Hippocampal formation (tissue), 2 donors: ENCODE measurements at places on chromosomes 11 and 22.

DNA sequence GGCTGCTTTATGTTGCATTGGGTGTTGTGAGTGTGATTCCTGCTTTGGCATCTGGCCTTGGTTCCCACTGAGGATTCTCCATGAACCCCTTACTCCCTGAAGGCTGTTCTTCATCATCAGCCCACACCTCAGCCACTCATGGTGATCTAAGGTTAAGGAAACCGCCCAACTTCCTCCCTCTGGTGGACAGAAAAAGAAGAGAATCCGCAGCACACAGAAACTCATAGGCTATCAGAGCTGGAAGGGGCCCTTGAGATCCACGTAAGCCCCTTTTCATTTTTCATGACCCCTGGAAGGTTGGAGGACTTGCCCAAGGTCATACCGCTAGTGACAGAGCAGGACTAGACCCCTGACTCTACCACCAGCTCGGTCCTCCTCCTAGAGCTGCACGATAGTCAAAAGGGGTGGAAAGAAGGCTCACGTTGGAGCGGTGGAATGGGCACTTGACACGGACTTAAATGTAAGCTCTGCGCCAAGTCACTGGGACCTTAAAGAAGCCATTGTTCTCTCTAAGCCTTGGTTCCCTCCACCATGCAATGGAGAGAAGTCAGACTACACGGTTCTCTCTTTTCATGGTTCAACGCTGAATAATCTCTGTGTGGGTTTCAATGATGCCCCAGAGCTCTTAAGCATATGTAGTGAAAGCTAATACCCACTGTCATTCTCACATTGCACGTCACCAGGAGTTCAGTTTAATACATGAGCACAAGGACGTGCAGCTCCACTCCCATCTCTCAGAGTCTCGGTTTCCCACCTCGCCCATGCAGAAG is 83.6 kb upstream of the CRTAM start:
- DNase-seq, result no peak

DNA sequence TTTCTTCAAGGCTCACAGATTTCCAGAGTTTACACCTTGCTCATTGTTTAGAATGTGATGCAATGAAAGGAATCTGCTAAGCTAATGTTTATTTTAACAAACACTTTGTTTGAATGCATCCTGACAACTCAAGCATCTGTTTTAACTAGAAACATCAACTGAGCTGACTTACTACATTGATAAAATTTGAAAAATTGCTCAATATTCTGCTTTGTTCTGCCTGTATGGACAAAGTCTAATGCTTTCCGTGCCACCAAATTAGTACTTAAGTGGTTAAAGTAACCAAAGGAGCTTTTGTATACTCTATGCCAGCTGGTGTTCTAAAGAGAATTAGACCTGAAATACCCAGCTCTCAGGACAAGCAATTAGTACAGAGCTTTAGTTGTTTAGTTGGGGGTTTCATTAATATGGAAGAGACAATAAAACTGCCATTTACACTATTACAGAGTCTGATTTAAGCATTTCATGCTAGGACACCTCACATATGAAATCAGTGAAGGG is 105.2 kb downstream of the MAML2 start:
- no peak for DNase-seq

DNA sequence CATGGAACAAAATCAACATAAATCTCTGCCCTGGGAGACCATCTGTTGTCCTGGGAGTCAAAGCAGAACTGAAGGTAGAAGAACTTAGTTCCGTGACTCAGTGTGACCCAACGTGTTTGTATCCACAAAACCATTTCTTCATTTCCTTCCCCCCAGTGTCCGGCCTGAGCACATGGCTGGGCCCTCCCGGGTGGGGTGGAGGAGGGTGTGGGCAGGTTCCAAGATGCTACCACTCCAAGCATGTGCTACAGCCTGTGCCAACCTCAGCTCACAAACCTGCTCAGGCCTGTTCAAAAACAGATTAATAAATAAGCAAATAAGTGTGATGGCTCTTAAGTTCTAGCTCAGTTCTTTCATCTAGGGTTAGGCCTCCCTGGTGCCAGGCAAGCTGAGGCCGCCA is 55.3 kb downstream of the SHANK2 start:
- no peak for DNase-seq

DNA sequence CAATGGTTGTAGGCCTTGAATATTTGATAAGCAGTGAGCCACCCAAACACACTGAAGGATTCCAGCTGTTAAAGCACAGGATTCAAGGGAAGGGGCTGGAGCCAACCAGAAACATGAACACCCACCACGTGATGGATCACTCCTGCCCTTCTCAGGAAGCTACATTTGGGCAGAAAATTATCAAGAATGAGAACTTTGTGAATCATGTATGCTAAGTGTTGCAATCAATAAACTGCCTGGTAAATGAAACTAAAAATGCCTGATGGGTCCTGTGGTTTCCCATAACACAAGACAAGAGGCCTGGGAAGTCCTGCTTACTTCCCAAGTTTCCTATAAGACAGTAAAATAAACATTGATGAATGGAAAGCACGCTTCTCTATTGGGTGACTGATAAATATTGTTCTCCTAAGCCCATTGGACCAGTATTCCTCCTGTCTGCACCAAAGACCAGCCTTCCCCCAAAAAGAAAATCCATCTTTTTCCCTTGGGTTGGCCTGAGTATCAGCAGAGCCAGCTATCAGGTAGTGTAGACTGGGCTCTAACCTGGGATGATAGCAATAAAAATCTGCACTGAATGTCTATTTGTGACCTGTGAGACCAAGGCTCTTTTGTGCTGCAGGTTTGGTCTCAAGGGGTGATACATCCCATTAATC is 98.4 kb downstream of the CCDC83 start:
- DNase-seq, result no peak

DNA sequence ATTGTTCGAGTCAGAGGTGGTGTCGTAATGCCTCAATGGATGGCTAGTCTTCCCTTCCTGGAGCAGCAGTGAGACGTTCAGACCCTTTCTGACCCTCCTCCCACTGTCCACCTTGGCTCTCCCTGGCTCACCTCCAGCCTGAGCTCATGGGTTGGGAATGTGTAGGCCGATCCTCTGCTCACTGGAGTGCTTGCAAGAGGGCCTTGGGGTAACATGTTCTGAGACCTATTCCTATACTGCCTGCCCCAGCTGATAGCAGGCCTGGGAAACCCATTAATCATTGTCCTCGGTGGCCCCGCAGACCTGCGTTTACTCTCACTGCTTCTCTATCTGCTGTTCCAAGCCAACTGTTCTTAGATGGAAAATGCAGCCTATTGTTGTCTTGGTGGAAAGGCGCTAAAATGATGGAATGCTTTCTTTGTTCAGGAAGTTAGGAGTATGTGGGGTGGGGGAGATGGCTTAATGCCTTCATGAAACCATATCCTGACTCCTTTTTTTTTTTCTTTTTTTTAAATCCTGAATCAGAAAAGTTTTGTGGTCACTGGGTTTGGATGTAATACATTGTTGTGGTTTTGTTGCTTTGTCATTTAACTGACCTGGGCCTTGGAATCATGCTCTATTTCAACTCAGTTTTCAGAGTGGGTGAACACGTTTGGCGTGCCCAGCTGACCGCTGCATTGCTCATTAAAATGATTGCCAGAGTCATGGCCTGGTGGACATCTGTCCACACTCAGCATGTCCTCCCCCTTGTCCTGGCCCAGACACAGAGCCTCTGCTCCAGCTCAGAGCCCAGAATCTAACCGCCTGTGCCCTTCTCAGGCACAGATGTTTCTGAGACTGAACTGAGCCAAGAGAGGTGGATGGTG is 72.5 kb downstream of the MICAL2 start:
- DNase-seq, result no peak

- no peak for DNase-seq
These were observed 12.7 kb upstream of the IL2RB start for GRCh38 chr22:37162221-37163095.

GRCh38 chr11:103927535-103927934 is 108.9 kb upstream of the DDI1 start:
- no peak for DNase-seq

DNA sequence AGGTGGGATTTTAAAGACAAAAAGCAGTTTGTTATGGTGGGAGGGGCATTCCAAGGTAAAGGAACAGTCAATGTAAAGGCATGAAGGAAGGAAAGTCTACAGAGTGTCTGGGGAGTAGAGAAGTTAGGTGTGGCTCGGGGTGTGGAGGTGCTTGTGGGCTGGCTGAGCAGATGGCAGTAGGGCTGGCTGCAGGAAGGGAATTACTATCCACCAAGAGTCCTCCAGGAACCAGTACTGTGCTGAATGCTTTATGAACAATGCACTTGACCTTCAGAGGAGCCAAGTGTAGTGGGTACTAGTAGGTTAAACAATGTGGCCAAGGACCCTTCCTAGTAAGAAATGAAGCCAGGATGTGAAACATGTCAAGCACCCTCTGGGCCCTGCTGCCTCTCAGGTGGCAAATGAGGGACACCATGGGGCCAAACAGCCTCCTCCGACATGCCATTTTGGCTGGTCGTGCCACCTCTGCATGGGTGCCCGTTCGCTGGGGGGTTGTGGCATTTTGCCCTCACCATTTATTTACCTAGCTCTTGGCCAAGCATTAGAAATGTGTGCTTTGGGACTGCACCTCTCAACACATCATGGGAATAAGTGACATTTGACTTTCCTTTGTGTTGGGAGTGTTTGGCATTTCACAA is 123.6 kb upstream of the TENM4 start:
- DNase-seq, result no peak

- DNase-seq, result no peak
These were observed 24.1 kb downstream of the IRAG1 start for GRCh38 chr11:10669258-10670033.

GRCh38 chr11:4672470-4672869 is 25.2 kb downstream of the OR51E2 start:
- DNase-seq, result no peak

- DNase-seq, result no peak
These were observed 30.5 kb downstream of the KCNQ1 start for GRCh38 chr11:2475136-2475918.

DNA sequence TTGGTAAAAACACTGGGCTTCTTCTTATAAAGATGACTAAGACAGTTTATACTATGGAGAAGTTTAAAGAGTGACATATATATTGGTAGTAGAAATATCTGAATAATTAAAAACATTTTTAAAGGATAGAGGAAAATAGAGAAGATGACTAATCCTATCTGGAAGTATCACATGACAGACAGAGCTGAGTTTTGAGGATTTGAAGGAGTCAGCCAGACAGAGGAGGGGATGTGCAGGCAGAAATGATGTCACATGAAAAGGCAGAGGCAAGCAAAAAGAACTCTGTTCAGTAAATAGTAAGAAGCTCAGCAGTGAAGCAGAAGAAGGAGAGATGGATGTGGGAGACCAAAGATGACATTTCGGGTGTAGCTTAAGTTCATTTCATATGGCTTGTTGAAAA is 1.6 kb downstream of the OR10A2 start:
- DNase-seq, result no peak

DNA sequence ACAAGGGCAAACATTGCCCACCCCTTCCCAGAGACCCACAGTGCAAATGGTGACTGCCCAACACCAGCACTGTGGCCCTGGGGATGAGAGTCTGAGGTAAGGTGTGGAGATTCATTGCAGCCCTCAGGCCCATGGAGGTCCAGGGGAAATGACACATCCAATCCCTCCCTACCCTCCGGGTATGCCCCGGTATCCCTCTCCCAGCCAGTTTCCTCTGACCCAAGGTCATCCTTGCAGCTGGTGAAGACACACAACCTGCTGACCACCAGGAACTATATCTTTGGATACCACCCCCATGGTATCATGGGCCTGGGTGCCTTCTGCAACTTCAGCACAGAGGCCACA is 18.9 kb upstream of the UVRAG start:
- no peak for DNase-seq

GRCh38 chr11:81222491-81222890 is 1511.2 kb downstream of the FAM181B start:
- DNase-seq, result no peak

GRCh38 chr11:134575504-134576230 is 163.6 kb upstream of the B3GAT1 start:
- DNase-seq, result no peak

- no peak for DNase-seq
These were observed 18.3 kb upstream of the TTLL12 start for GRCh38 chr22:43205261-43205691.

GRCh38 chr11:13473013-13473722 is 10.1 kb upstream of the BTBD10 start:
- no peak for DNase-seq

DNA sequence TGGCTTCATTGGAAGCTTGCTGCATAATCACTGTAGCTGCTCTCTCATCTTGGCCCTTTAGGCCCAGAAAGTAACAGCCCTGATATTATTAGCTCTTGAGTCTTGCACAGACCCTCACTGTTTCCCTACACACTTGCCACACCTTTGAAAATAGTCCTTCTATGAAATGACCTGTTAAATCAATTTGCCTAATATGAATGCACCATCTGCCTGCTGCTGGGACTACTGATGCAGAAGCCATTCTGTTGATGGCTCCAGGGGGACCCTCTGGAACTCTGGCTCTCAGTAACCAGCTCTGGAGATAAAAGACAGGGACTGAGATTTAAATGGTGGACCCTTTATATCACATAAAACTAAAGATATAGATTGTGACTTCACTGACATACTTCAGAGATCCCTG is 14.7 kb upstream of the AMPD3 start:
- DNase-seq, result no peak

DNA sequence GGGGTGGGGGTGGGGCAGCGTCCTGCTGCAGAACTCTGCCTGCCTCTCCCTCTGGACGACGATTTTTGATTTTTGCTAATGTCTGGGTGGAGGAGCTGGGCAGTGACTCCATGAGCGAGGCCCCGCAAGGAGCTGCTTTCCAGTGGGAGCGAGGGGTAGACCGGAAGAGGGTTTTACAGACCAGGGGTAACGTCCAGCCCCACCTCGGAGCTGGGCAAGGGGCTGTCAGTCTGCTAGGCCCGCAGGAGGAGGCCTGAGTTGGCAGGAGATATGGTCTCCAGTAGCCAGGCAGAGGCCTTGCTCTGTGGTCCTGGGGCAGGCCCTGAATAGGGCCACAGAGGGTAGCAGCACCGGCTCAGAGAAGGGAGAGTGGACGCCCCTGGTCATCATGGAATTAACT is 9.0 kb downstream of the MAPK8IP2 start:
- DNase-seq, result no peak

DNA sequence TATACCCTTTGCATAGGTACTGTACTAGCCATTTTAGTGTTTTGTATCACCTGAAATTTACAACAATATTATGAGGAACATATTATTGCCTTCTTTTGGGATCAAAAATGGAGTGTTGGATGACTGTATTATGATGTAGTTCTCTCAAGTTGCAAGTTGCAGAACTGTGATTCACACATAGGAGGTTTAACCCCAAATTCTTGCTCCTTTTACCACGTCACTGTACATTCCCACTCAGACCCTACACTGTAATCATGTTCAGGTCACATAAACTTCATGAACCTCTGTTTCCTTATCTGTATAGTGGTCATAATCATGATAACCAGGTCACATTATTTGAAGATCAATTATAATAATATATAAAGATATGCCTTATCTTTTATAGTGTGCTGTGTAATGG is 925.1 kb upstream of the TENM4 start:
- DNase-seq, result no peak
